Naive B cell (primary cell): ENCODE measurements at places on chromosomes 12 and 14. TPM values are rescaled to one million over a fixed set of nuclear protein-coding genes. Genes with fewer than 3 reads are reported as not detected.
A peak's percentile ranks its signal among the peaks of the same experiment; 100 is the strongest.

RARG gene
- polyA plus RNA-seq, result 2.2 TPM

INHBC gene
- polyA plus RNA-seq, result not detected

ADGRD1 gene
- 2.1 TPM for polyA plus RNA-seq

CSRP2 gene
- polyA plus RNA-seq, result 1.2 TPM

LRRC43 gene
- polyA plus RNA-seq, result not detected

- H3K36me3 ChIP-seq, result no peaks in the 10 kb centered on the region
- no peak for DNase-seq
- H3K27me3 ChIP-seq, result no peaks in the 10 kb centered on the region
- no peak overlapping the region for H3K27ac ChIP-seq
- no peaks in the 10 kb centered on the region for H3K4me1 ChIP-seq
Measured at GRCh38 chr14:32657081-32657480, 281.6 kb upstream of the NPAS3 start.

DNA sequence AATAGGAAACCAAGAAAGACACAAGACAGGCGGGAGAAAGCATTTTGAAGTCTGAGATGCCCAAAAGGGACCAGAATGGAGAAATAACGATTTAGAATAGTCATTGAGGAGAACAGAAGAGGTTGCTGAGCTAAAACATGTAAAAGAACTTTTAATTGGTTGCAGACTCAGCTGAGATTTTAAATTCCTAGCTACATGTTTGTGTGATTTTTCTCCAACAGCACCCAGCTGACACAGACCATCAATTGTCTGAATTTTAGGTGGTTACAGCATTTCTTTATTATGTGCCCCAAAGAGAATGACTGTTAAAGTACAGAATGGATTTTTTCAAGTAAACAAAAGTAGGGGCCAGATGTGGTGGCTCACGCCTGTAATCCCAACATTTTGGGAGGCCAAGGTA, 50.3 kb downstream of the BAZ1A start:
- H3K4me1 ChIP-seq, result peaks cover 13% of the 10 kb centered on the region
- peak overlapping the region; percentile 47 for H3K27ac ChIP-seq
- DNase-seq, result no peak
- H3K27me3 ChIP-seq, result no peaks in the 10 kb centered on the region
- no peak overlapping the region for H3K4me3 ChIP-seq

DNA sequence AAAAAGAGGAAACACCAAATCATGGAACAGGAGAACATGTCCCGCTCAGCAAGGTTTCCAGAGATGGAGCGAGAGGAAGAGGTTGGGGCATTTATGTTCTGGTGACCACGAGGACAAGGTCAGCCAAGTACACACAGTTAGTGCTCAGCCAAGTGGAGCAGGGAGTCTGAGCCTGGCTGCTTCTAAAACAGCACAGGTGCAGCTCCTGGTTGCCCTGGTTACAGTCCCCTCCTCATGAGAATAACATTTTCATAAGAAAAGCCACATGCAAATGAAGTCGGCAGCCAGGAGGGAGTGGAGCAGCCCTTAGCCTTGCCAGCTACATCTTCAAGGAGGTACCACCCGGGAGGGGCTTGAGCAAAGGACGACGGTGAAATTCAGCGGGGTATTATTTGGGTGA, 81.8 kb downstream of the NOS1 start:
- H3K4me1 ChIP-seq, result no peaks in the 10 kb centered on the region
- H3K36me3 ChIP-seq, result no peaks in the 10 kb centered on the region
- H3K4me3 ChIP-seq, result no peak overlapping the region
- peaks cover 25% of the 10 kb centered on the region for H3K27me3 ChIP-seq
- H3K27ac ChIP-seq, result no peak overlapping the region

DNA sequence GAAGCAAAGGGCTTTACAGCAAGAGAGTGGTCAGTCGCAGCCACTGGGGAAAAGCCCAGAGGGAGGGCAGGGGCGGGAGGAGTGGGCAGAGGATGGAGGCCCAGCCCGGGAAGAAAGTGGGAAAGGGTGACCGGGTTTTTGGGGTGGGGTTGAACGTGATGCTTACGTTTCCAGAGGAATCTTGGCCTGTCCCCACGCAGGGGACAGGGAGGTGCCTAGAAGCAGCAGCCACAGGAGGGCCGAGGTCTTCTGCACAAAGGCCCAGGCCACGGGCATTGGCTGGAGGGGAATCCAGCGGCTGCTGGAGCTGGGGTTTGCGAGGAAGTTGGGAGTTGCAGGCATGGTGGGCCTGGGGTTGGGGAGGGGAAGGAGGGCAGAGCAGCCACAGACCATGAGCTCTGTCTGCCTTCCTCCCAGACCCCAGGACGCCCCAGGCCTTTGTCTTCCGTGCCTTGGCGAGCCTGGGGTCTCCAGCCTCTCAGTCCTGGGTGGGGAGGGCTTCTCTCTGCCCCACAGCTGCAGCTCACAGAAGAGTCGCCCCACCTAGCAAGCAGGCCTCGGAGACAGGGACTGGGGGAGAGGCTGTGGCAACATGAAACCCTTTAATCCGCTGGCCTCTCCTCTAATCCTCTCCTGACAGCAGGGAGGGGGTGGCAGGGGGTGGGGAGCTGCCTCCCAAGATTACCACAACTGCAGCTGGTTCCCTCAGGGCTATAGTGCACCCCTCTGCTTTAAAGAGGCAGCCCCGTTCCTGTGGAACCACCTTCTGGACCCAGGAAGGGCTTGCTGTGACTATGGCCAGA, at the start of gene CACNA2D4:
TSS of gene CACNA2D4 (minus strand) at position 572 of the 803 bp plus-strand sequence. CDS start at position 393, 179 bp downstream.
- peaks cover 19% of the 10 kb centered on the region for H3K27me3 ChIP-seq
- H3K27ac ChIP-seq, result peak within 1 kb of the TSS; percentile 95
- DNase-seq, result no peak
- H3K4me3 ChIP-seq, result peak within 1 kb of the TSS; percentile 96
- peaks cover 57% of the 10 kb centered on the region for H3K4me1 ChIP-seq
- H3K36me3 ChIP-seq, result peaks cover 17% of the 10 kb centered on the region

GRCh38 chr14:69932391-69932790, 53.2 kb downstream of the SMOC1 start:
- H3K4me1 ChIP-seq, result no peaks in the 10 kb centered on the region
- peaks cover 51% of the 10 kb centered on the region for H3K27me3 ChIP-seq
- no peak overlapping the region for H3K27ac ChIP-seq

DNA sequence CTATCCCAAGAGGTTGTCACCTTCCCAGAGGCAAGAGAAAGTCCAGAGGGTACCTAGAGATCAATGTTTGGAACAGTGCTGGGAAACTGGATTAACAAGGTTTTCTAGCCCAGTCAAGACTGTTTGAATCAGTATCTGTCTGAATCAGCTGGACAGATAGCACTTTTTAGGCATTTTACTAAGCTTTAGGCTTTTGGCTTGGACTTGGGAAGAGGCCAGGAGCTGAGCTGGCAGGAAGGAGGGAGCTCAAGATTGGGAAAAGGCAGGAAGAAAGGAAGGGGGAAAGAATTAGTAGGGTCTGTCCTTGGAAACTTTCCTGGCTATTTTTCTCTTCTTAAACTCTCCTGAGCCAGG, 8.3 kb downstream of the IKZF4 start:
- H3K4me1 ChIP-seq, result no peaks in the 10 kb centered on the region
- no peak overlapping the region for H3K27ac ChIP-seq
- DNase-seq, result no peak
- no peaks in the 10 kb centered on the region for H3K36me3 ChIP-seq
- no peak overlapping the region for H3K4me3 ChIP-seq
- no peaks in the 10 kb centered on the region for H3K27me3 ChIP-seq

DNA sequence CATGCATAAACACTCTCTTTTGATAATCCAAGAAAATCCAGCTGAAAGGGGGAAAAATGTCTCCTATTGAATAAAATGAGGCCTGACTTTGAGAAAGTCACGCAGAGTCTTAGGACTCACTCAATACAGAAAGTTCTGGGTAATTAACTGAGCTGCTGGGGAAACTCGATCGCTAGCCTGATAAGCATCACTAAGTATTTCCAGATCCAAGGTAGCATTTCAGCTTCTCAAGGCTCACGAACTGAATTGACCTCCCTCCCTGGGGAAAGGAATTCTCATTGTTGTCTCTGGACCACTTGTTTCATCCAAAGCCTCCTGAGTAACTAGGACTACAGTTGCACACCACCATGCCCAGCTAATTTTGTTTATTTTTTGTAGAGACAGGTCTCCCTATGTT, 13.8 kb upstream of the ANAPC5 start:
- H3K4me1 ChIP-seq, result peaks cover 5% of the 10 kb centered on the region
- H3K36me3 ChIP-seq, result no peaks in the 10 kb centered on the region
- DNase-seq, result no peak
- no peak overlapping the region for H3K27ac ChIP-seq
- H3K27me3 ChIP-seq, result peaks cover 24% of the 10 kb centered on the region

DNA sequence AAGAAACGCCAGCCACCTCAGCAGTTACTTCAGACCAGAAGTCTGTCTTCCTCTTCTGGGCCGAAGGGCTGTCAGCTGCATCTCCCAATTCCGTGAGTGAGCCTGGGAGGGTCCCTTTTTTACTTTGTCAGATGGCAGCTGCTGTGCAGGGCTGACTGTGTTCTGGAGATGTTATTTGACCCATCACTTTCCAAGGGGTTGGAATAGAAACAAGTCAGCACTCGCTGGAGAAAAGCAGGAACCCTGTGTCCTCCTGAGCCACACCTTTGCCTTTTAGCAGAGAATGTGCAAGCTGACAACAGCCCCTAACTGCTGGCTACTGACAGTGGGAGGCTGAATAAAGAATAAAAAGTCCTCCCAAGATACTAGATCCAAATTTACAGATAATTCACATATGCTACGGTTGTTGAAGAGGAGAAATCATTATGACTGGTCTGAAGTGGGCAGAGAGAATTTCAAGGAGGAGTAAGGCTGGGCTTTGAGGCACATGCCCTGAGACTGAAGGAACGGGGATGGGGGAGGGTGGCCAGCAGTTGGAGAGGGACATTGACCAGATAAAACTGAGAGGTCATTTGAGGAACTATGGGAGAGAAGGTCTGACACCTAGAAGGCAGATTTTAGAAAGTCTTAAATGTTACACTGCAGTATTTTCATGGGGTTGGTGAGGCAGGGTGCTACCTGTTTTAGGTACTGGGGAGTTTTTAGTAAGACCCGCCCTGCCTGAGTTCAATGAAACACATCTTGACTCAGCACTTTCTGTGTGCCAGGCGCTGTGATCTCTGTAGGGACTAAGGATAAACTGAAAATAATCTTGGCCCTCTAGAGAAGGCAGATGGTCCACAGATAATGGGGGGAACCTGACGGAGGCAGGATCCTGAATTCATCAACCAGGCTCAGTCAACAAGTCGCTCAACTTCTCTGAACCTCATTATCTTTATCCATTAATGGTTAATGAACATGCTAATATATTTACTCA, 27.4 kb downstream of the FAM234B start:
- H3K36me3 ChIP-seq, result peaks cover 38% of the 10 kb centered on the region
- H3K4me1 ChIP-seq, result no peaks in the 10 kb centered on the region

GRCh38 chr12:113940357-113941207, 25.5 kb downstream of the RBM19 start:
- H3K27ac ChIP-seq, result no peak overlapping the region

DNA sequence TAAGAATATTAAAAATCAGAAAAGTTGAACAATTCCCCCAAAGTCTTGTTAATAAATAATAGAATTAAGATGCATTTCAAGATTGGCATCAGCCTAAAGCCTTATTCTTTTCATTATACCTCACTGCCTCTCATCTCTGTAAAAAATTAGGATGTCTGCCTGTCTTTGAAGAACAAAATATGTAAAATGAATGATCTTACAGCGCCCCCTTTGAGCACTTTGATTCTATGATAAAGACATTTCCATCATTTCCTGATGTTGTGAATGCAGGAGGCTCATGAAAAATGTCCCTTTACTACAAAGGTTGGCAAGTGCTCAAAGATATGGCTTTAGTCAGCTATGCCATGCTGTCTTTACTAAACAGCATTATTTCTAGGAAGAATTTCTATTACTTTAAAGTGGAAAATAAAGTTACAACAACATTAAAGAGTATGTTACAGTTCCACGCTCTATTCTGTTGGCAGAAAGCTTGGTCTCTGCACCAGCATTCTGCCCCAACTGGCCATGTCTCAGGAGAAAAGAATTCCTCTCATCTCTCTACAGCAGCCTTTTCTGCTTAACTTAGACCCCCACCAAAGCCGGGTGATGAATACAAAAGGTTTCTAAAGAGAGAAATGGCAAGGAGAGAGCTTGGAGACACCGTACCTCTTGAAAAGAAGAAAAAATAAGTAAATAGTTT, 95.1 kb downstream of the LLPH start:
- no peaks in the 10 kb centered on the region for H3K4me1 ChIP-seq
- H3K36me3 ChIP-seq, result no peaks in the 10 kb centered on the region
- DNase-seq, result no peak
- no peak overlapping the region for H3K4me3 ChIP-seq
- H3K27me3 ChIP-seq, result peaks cover 14% of the 10 kb centered on the region
- H3K27ac ChIP-seq, result no peak overlapping the region

- H3K27me3 ChIP-seq, result no peaks in the 10 kb centered on the region
- H3K4me1 ChIP-seq, result no peaks in the 10 kb centered on the region
- H3K27ac ChIP-seq, result no peak overlapping the region
- H3K36me3 ChIP-seq, result no peaks in the 10 kb centered on the region
- H3K4me3 ChIP-seq, result no peak overlapping the region
Measured at GRCh38 chr12:60684988-60685655, 1089.3 kb downstream of the SLC16A7 start.

DNA sequence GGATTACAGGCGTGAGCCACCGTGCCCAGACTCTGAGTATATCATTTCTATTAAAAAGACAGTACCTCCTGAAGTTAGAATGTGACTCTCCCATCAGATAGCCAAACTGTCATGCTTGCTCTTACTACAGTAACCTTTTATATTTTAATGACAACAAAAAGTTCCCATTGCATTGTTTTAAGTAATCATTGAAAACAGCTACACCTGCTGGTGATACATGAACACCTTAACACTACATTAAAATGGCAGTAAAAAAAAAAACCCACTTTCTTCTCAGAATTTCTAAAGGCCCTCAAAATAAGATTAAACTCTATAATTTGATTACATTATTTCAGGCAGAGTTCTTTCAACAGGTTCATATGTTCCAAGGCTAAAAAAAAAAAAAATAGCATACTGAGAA, 76.7 kb downstream of the SH2B3 start:
- DNase-seq, result no peak
- H3K4me3 ChIP-seq, result no peak overlapping the region
- peak overlapping the region; percentile 34 for H3K27ac ChIP-seq
- H3K36me3 ChIP-seq, result peaks cover 9% of the 10 kb centered on the region
- H3K4me1 ChIP-seq, result no peaks in the 10 kb centered on the region

DNA sequence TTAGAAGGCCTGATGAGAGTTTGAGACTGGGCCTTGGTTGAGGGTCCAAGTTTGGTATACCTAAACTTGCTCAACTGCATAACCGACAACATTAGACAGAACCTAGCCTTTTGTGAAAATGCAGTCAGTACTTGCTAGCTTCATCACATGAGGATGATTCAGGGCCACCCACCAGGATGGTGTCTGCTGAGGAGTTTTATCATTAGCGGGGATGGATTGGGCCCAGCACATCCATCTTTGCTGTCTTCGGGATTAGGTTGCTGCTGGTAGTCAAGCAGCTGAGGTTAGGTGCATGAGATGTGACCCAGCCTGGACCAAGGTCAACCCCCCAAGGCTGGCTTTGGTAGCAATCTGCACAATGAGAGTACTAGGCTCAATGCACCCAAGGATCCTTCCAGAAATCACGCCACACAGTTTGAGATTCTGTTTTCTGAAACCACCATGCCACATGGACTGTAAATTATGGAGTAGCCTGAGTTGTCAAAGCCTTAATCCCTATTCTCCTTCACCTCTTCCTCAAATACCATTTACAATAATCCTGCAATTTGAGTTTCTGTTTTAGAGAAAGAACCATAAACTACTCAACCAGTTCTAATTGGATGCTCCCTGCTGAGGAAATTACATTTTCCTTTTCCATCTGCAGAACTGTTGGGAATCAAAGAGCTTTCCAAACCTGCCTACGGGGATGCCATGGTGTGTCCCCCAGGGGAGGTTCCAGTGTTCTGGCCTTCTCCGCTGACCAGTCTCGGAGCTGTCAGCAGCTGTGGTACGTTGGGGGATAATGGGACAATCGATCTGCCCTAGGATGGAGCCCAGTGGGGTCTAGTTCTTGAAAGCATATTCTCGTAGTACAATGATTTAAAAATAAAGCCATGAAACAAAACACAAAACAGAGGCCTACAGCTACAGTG, 61.7 kb downstream of the DGLUCY start:
- H3K4me3 ChIP-seq, result no peak overlapping the region
- H3K27ac ChIP-seq, result no peak overlapping the region
- H3K27me3 ChIP-seq, result no peaks in the 10 kb centered on the region
- peaks cover 14% of the 10 kb centered on the region for H3K4me1 ChIP-seq
- DNase-seq, result no peak
- H3K36me3 ChIP-seq, result no peaks in the 10 kb centered on the region
